ENCODE measurements at places on chromosomes 6 and 20.

- DNase-seq, result no peak
These were observed 662 bp downstream of the ENTPD6 start for GRCh38 chr20:25195962-25196785.

DNA sequence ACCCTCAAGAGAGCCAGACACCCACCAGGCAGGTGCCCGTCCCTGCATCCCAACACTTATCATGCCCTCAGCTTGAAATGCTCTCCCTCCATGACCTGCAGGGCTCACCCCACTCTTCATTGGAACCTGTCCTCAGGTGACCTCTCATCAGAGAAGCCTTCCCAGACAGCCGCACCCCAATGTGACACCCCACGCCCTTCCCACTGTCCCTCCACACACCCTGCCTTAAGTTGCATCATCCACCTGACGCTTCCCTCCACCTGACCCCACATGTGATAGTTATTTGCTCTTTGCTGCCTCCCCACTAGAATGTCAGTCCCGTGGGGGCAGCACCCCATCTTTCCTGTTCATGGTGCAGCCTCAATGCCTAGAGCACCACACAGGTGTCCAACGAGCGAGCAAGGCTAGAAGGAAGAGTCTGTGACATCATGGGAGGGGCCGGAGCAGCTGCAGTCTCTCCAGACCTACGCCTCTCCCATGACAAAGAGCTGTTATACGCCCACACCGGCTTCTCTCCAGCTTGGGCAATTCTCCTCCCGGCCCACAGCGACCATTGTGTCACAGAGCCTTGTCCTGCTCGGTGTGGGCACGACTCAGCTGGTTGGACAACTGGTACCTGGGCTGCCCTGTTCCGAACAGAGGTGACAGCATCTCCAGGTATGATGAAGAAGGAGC is 58.2 kb downstream of the NFATC2 start:
- no peak for DNase-seq

- DNase-seq, result no peak
These were observed 106.6 kb upstream of the SNX9 start for GRCh38 chr6:157716251-157716995.

- DNase-seq, result no peak
These were observed 13.6 kb upstream of the SH3BGRL2 start for GRCh38 chr6:79617518-79617941.
